Urinary bladder (tissue), 4 donors: ENCODE measurements at places on chromosomes 2 and 18.

DNA sequence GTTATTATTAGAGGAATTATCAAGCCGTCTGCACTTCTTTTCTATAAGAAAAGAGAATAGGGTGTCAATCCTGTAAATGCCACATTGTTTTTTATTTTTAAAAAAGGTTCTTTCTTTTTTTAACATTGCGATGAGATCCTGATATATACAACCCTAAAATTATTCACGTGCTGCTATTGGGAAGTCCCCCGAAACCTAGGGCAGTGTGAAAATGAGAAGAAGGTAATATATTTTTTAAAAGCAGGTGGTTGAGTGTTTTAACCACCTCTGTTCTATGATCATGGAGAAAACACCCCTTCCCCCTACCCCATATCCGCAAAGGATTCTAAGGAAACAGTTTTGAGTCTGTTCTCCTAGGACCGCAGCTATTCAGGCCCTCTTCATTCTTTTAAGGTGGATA is 94.5 kb upstream of the KLHL14 start:
- no peak for DNase-seq

GRCh38 chr2:24449344-24449743 is 41.7 kb upstream of the NCOA1 start:
- DNase-seq: no peak

- no peak for DNase-seq
Measured at GRCh38 chr18:6255116-6255705, 159.5 kb downstream of the L3MBTL4 start.

DNA sequence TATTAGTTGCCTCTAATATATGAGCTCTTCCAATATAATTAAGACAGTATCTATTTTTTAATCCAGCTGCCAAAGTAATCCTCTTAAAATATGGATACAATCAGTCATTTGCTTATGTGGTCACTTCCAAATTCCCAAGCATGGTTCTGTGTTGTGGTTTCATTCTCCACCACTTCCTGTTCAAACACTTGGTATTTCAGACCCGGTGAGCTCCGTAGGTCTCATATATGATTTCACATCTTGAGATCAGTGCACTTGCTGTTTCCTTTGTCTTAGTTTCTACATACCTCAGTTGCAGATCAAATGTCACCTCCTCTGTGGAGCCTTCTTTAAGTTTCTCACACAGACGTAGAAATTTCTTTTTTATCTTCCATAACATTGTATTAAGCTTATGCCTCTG is 254.2 kb downstream of the KCNS3 start:
- no peak for DNase-seq

- DNase-seq: no peak
Measured at GRCh38 chr2:238946318-238947242, 98.7 kb downstream of the TWIST2 start.
